ENCODE measurements at places on chromosomes 13 and 19.
A peak's percentile ranks its signal among the peaks of the same experiment; 100 is the strongest.

- DNase-seq: no peak
Observed at GRCh38 chr13:46947425-46948191, 50.8 kb upstream of the HTR2A start.

DNA sequence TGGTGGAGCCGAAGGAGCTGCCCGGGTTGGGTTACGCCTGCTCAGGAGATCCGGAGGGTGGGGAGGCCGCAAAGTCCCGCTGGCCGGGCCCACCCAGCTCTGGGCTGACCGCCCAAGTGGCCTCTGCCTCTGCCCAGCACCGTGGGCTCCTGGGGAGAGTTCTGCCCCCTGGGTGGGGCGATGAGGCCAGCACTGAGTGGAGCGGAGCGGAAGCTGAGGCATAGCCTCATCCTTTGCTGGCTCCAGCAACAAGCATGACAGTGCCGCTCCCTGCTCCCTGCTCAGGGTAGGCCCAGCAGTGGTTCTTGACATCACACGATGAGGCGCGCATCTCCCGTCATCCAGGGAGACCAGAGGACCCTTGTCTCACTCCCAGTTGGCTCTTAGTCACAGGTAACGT, 22.5 kb downstream of the CCDC8 start:
- no peak for DNase-seq

DNA sequence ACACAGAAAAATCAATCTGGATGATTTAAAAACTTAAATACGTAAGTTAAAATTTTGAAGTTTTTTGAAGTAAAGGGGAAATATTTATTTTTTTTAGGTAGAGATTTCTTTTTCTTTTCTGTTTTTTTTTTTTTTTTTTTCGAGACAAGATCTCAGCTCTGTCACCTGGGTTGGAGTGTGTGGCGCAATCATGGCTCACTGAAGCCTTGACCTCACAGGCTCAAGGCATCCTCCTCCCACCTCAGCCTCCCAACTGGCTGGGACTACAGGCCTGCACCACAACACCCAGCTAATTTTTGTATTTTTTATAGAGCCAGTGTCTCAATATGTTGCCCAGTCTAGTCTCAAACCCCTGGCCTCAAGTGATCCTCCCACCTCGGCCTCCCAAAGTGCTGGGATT, 120.4 kb upstream of the CLDN10 start:
- DNase-seq: no peak

DNA sequence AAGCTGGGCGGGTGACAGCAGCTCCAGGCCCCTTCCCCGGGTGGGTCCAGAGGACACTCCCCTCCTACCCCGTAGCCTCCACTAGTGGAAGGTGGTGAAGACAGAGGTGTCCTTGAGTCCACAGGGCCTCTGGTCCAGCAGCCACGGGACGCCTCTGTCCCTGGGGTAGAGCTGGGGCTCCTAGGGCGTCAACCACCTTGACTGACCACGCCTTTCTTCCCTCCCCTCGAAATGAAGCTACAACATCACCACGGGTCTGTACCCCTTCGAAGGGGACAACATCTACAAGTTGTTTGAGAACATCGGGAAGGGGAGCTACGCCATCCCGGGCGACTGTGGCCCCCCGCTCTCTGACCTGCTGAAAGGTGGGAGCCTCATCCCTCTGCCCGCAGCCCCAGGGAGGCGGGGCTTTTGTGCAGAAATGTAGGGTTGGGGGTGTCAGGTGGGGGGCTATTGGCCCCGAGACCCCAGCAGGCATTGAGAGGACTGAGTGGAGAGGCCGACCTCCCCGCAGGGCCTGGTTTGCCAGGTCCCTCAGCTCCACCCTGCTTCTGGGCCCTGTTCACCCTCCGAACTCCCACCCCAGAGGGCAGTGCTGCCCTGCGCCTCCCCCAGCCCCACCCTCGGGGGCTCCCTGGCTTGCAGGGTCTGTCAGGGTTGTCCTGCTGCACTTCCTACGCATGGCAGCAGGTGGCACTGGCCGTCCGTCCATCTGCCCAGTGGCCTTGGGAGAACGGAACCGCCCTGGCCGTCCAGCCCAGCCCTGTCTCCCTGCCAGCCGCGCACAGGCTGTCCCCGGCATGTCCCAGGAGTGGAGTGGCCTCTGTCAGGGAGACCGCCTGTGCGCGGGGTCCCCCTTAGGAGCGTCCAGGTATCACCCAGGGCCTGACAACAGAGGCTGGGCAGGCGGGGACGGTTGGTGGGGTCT, 15.7 kb downstream of the STK11 start:
- peak; percentile 71 for DNase-seq

- DNase-seq: no peak
Observed at GRCh38 chr13:99429670-99430069, 71.6 kb upstream of the TM9SF2 start.

GRCh38 chr19:40348961-40349507, 539 bp downstream of the PLD3 start:
- DNase-seq: peak; percentile 62

DNA sequence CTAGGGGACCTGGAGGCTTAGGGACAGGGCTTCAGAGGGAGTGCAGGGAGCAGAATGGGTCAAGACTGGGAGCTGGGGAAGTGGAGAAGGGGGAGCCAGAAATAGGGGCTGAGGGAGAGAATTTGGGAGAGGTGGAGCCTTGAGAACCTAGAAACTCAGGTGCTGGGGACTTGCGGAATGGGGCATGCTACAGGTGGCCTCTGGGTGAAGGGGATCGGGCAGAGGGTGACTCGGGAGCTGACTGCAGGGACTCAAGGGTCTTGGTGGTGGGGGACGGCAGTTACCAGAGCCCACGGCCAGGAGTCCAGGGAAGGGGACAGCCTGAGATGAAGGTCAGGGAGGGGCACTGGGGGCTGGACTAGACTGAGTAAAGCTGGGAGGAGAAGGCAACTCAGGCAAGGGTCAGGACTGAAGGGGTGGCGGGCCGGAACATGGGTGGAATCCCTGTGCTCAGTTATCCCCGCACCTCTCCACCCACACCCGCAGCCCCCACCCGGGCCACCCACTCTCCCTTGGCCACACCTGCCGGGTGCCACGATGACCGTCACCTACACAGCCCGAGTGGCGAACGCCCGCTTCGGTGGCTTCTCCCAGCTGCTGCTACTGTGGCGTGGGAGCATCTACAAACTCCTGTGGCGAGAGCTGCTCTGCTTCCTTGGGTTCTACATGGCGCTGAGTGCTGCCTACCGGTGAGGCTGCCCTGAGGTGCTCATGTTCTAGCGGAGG, 628 bp downstream of the BEST2 start:
- no peak for DNase-seq

GRCh38 chr19:33208371-33208895, 14.3 kb downstream of the LRP3 start:
- no peak for DNase-seq

GRCh38 chr19:38742296-38742695, 2.0 kb downstream of the CAPN12 start:
- no peak for DNase-seq

GRCh38 chr13:112991609-112992008, 22.6 kb downstream of the MCF2L start:
- no peak for DNase-seq

DNA sequence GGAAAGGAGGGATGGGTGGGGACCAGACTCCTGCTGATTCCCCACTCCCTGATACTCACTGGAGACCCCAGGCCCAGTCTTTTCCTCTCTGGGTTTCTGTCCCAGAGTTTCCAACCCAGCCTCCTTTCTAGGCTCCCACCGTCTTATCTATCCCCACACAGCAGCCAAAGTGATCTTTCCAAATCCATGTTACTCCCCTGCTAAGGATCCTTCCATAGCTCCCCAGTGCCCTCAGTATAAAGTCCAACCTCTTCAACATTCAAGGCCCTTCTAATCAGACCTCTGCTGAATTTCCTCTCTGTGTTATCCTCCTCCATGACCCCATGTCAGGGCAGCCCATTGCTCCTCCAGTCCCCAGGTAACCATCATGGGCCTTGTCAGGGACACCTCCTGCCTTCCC, 1.3 kb upstream of the TGFB1 start:
- no peak for DNase-seq

GRCh38 chr19:14031719-14032480, at the start of gene IL27RA:
IL27RA (plus strand) TSS chr19:14031762; CDS start chr19:14031873, 111 bp downstream.
- DNase-seq: peak; percentile 63

GRCh38 chr13:61414686-61415057, 977 bp downstream of the PCDH20 start:
- no peak for DNase-seq

DNA sequence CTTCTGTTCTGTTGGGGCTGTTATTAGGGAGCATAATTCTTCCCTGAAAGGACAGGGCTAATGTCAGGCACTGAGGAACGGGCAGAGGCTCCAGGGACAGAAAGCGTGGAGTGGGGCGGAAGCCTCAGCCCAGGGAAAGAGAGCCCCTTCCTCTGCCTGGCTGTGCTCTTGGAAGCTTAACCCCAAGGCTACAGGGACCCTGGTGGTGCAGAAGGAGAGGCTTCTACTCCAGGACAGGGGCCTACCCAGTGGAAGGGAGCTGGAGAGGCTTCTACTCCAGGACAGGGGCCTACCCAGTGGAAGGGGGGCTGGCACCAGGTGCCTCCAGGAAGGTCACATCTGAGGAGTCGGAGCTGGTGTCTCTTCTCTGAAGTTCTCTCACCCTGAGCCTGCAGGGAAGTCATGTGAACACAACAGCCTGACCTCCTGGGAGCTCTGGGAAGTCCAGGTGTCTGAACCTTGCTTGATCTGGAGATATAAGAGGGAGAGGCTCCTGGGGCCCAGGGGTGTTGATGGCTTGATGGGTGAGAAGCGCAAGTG, 159.5 kb upstream of the SOX1 start:
- no peak for DNase-seq

- no peak for DNase-seq
Observed at GRCh38 chr19:56966225-56966696, 125.7 kb upstream of the PEG3 start.

- no peak for DNase-seq
Observed at GRCh38 chr19:1070576-1070930, 3.6 kb downstream of the ARHGAP45 start.

- no peak for DNase-seq
Observed at GRCh38 chr19:19550972-19551852, 13.1 kb downstream of the CILP2 start.

GRCh38 chr13:23771552-23771951, 117.6 kb downstream of the MIPEP start:
- no peak for DNase-seq

GRCh38 chr13:91579320-91579719, 180.9 kb downstream of the GPC5 start:
- DNase-seq: no peak

- DNase-seq: no peak
Observed at GRCh38 chr13:60944863-60945262, 470.8 kb downstream of the PCDH20 start.

DNA sequence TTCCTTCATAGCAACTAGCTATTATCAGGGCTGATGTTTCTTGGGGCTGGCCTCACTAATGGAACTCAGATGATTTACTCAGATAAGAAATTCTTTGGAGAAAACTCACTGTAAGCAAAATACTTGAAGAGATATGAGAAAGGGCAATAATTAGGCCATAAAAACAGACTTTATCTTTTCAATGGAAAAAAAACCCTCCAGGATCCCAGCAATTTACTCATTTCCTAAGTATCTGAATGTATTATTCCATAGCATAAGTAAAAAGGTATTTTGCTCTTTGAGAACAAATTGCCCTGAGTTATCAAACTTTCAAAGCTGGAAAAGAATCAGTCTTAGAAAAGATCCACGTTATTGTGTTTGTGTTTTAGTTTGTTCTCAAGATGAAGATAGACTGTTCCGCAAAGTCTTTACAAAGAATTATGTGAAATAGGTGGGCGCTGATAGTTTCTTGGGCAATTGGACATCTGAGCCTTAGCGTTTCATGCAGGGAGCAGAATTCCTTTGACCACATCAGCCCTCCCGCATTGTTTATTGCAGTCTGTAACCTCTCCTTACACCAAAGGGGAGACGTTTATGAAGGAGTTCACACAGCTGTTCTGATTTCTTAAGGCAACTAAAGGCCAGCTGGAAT, 29.1 kb upstream of the CSNK1A1L start:
- DNase-seq: no peak

DNA sequence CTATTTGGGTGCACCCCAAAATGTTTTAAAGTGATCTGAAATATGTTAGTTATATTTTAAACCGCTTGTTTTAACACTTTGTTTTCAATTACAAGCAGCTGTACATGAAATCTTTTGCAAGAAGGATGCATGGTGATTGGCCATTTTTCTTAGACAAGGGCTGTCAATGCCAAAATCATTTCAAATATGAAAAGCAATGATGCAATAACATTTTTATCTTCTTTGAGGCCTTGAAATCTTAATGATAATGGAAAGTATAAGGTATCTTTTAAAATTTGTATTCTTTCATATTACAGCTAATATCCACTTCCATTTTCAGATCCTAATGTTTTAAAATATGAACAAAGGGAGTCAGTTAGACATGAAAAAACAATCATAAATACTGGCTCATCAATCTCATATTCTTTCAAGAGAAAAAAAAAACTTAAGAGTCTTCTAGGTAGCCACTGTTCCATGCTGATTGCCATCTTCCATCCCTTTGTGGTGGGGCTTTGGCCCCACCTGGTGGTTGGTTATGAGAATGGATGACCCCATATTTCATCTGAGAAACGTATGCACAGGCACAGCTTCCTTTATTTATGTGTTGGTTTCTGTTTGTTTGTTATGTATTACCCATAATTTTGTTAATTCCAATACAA, 330.3 kb upstream of the MIR17HG start:
- DNase-seq: peak; percentile 15

- peak; percentile 51 for DNase-seq
Observed at GRCh38 chr19:46271481-46272197, 25.2 kb upstream of the HIF3A start.

- DNase-seq: peak; percentile 63
Observed at GRCh38 chr19:42693760-42694350, 46.4 kb downstream of the PSG3 start.

GRCh38 chr13:44280456-44280855, 93.2 kb upstream of the SERP2 start:
- DNase-seq: no peak

- no peak for DNase-seq
Observed at GRCh38 chr13:78376033-78376432, 227.3 kb downstream of the POU4F1 start.

DNA sequence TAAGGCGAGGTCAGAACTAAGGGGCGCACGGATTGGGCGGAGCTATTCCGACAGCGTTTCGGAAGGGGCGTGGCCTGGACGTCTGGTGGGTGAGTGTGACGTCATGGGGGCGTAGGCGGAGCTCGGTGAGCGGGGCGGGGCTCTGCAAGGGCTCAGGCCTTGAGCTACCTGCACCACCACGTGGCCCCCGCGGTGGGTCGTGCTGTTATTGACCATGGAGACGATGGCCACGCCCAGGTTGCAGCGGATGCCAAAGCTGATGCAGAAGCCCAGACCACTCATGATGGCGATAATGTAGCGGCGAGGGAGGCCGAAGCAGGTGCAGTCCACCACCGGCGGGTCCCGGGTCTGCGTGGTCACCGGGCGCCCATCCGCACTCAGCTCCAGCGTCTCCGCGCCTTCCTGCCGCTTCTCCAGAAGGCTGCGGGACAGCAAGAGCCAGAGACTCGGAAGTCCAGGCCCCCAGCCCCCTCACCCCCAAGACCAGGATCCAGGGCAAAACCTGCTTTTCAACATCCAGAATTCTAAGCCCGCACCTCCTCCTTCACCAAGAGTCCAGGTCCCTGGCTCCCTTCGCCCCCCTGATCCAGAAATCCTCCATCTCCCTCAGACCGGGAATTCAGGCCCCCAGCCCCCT, 4.8 kb downstream of the SLC17A7 start:
- no peak for DNase-seq
